ENCODE measurements at places on chromosomes 12 and 14. TPM values are rescaled to one million over a fixed set of nuclear protein-coding genes. Genes with fewer than 3 reads are reported as not detected.
A peak's percentile ranks its signal among the peaks of the same experiment; 100 is the strongest.

Gene BMAL2
- 16.1 TPM for total RNA-seq

- no peak overlapping the region for H3K27ac ChIP-seq
- no peak overlapping the region for H3K4me3 ChIP-seq
- H3K36me3 ChIP-seq, result no peaks in the 10 kb centered on the region
- no peaks in the 10 kb centered on the region for H3K4me1 ChIP-seq
- H3K27me3 ChIP-seq, result peaks cover 15% of the 10 kb centered on the region
Observed at GRCh38 chr14:21047378-21047781, 5.2 kb downstream of the RNASE7 start.

Gene NKX2-1
- not detected for total RNA-seq

DNA sequence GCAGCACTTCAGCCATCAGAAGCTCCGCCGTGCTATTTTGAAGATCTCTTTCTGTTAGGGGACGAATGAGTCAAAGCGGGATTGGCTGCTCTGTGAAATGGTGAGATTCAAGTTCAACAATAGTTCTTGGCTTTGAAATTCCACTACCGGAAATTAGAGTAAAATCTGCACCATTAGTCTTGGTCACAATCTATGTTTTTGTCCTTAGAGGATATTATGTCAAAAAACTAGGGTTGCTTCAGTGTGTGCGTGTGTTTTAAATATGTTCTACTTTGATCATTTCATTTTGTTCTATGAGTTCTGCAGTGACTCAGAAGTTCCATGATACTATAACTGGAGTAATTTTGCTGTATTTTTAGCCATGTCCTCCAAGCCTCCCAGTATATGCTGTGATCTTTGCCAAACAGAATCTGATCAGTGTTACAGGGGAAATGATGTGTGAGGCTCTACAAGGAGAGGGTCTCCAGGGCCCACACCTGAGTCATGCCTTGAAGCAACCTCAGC, 22.6 kb downstream of the GPHB5 start:
- peaks cover 12% of the 10 kb centered on the region for H3K4me1 ChIP-seq
- H3K27ac ChIP-seq, result peak overlapping the region; percentile 41
- H3K36me3 ChIP-seq, result no peaks in the 10 kb centered on the region
- H3K27me3 ChIP-seq, result peaks cover 24% of the 10 kb centered on the region
- peak overlapping the region; percentile 63 for H3K4me3 ChIP-seq
- DNase-seq, result no peak

DNA sequence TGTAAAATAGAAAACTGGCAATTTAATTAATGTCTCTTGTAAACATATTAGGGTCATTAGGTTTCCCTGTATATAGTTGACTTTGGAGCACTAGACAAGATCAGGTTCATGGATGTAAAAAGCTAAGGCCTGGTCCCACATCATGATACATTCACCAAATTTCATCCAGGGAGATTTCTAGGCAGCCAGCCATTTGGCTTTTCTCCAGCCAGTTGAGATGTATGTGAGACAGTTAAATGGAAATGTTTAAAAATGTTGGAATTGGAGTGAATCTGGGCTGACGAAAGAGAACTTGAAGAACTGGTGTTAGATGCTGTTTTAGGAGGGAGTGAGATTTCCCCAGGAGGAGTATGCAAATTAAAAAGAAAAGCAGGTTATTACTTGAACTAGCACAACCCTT, 41.8 kb upstream of the CLEC14A start:
- H3K27me3 ChIP-seq, result no peaks in the 10 kb centered on the region
- H3K27ac ChIP-seq, result no peak overlapping the region
- H3K4me3 ChIP-seq, result no peak overlapping the region
- DNase-seq, result no peak
- H3K4me1 ChIP-seq, result no peaks in the 10 kb centered on the region

DNA sequence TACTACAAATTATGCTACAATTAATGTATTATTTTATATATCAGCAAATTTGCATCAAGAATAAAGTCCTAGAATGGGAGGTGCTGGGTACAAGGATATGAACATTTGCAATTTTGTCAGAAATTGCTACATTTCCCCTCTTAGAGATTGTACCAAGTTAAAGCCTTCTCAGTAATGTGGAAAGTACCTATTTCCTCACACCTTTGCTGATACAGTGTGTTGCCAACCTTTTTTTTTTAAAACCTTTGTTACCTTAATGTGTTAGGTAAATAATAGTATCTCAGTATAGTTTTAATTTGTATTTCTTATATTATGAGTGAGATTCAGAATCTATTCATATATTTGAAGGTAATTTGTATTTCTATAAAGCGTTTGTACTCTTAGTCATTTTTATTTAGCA, 95.4 kb upstream of the HIF1A start:
- no peak overlapping the region for H3K27ac ChIP-seq
- H3K36me3 ChIP-seq, result peaks cover 3% of the 10 kb centered on the region
- H3K4me1 ChIP-seq, result peaks cover 60% of the 10 kb centered on the region
- no peaks in the 10 kb centered on the region for H3K27me3 ChIP-seq
- H3K4me3 ChIP-seq, result no peak overlapping the region
- DNase-seq, result no peak

Gene GOLT1B
- 46.3 TPM for total RNA-seq

Gene KRT2
- not detected for total RNA-seq

GRCh38 chr12:115667116-115667515, 610.4 kb downstream of the MED13L start:
- no peaks in the 10 kb centered on the region for H3K4me1 ChIP-seq
- no peak overlapping the region for H3K4me3 ChIP-seq
- no peak overlapping the region for H3K27ac ChIP-seq
- no peaks in the 10 kb centered on the region for H3K27me3 ChIP-seq
- no peak for DNase-seq

Gene LMO3
- total RNA-seq, result not detected

GRCh38 chr12:42128327-42128726, 16.3 kb downstream of the GXYLT1 start:
- H3K27ac ChIP-seq, result no peak overlapping the region
- no peaks in the 10 kb centered on the region for H3K36me3 ChIP-seq

Gene KCNMB4
- total RNA-seq, result 2.2 TPM

Gene HOXC9
- total RNA-seq, result not detected

Gene CTSG
- not detected for total RNA-seq

DNA sequence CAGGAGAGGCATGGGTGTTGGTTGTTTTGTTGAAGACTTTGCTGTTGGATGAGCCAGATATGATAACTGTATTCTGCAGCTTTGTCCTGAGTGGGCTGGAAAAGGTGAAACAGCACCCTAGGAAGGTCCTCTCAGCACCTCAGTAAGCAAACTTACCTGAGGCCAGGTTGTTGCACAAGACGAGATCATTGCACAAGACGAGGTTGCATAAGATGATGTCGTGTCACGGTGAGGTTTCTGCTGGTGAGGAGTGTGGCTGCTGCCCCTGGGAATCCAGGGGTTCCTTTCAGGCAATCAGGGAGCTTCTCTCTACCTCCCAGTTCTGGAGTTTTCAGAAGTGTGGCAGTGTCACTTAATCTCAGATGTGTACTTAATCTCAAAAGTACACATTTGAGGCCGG, 85.6 kb downstream of the GLT1D1 start:
- H3K4me1 ChIP-seq, result no peaks in the 10 kb centered on the region
- no peak overlapping the region for H3K4me3 ChIP-seq
- H3K36me3 ChIP-seq, result no peaks in the 10 kb centered on the region
- no peak for DNase-seq
- no peaks in the 10 kb centered on the region for H3K27me3 ChIP-seq

DNA sequence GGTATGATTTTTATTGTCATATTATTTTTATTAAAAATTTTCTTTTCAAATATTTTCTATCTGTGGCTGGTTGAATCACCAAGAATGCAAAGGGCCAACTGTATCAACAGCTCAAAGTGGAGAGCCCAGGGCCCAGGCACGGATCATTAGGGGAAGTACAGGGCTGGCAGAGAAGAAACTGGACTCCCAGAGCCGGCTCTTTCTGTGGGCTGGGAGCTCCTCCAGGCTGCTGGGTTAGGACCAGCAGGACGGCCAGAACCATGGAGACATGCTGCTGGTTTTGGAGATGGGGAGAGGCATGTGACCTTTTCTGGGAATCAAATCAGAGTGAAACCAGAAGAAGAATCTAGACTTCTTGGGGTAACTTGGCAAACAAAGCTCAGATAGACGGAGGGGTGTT, 220.5 kb downstream of the CACNA1C start:
- H3K27ac ChIP-seq, result no peak overlapping the region
- DNase-seq, result no peak
- H3K4me1 ChIP-seq, result no peaks in the 10 kb centered on the region
- H3K27me3 ChIP-seq, result no peaks in the 10 kb centered on the region
- H3K4me3 ChIP-seq, result no peak overlapping the region

GRCh38 chr12:14545144-14546124, 22.2 kb downstream of the PLBD1 start:
- DNase-seq, result no peak
- H3K36me3 ChIP-seq, result peaks cover 2% of the 10 kb centered on the region
- peaks cover 11% of the 10 kb centered on the region for H3K27me3 ChIP-seq
- H3K4me3 ChIP-seq, result no peak overlapping the region
- H3K27ac ChIP-seq, result no peak overlapping the region

Gene CS
- 261 TPM for total RNA-seq

Gene CRACR2A
- total RNA-seq, result 25.5 TPM

Gene COQ5
- 28.9 TPM for total RNA-seq

GRCh38 chr12:130796985-130797686, 41.9 kb downstream of the STX2 start:
- peaks cover 9% of the 10 kb centered on the region for H3K36me3 ChIP-seq
- H3K4me1 ChIP-seq, result peaks cover 30% of the 10 kb centered on the region
- peak overlapping the region; percentile 90 for H3K4me3 ChIP-seq

Gene LRRC74A
- total RNA-seq, result not detected

GRCh38 chr12:50790081-50790480, 26.2 kb downstream of the ATF1 start:
- DNase-seq, result no peak
- H3K4me3 ChIP-seq, result no peak overlapping the region
- H3K36me3 ChIP-seq, result peaks cover 4% of the 10 kb centered on the region
- H3K27me3 ChIP-seq, result no peaks in the 10 kb centered on the region
- H3K4me1 ChIP-seq, result peaks cover 11% of the 10 kb centered on the region

DNA sequence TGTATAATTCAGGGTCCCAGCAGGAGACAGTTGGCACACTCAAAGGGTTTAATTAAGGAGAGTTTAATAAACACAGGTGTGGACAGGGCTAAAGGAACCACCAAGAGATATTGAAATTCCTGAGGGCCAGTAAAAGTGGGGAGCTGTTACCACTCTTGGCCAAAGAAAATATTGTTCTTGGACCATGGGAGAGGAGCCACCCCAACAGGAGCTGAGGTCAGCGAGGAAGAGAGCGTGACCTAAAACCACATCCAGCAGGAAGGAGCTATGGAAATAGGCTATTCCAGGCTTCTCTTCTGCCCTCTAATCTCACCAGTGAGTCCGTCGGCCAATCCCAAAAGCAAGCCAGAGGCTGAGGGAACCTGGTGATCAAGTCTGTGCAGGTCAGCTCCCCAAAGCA, 390.8 kb downstream of the MED13L start:
- no peak overlapping the region for H3K27ac ChIP-seq
- H3K4me1 ChIP-seq, result no peaks in the 10 kb centered on the region
- H3K36me3 ChIP-seq, result no peaks in the 10 kb centered on the region
- no peak for DNase-seq
- no peak overlapping the region for H3K4me3 ChIP-seq

Gene ZNF385A
- total RNA-seq, result 2.8 TPM

- no peak for DNase-seq
- H3K27me3 ChIP-seq, result no peaks in the 10 kb centered on the region
- H3K4me1 ChIP-seq, result no peaks in the 10 kb centered on the region
- peaks cover 13% of the 10 kb centered on the region for H3K36me3 ChIP-seq
Observed at GRCh38 chr12:50174971-50175715, 8.0 kb upstream of the CERS5 start.

Gene CFAP73
- total RNA-seq, result 2.0 TPM

Gene TCTN1
- total RNA-seq, result 10.0 TPM

Gene SERPINA12
- total RNA-seq, result not detected

DNA sequence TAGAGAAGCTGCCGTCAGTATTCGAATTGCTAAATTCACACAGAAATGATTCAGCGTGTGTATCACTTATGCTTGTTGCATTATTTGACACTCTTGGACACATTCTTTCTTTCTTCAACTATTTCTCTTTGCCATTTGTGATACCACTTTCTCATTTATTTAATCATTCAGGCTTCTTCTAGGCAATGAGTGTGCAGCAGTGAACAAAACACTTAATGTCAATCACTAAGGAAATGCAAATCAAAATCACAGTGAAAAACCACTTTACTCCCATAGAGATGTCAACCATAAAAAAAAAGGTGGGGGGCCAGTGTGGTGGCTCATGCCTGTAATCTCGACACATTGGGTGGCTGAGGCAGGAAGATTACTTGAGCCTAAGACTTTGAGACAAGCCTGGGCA, 214.6 kb downstream of the FLRT2 start:
- no peaks in the 10 kb centered on the region for H3K36me3 ChIP-seq
- no peak overlapping the region for H3K27ac ChIP-seq
- no peaks in the 10 kb centered on the region for H3K4me1 ChIP-seq
- DNase-seq, result no peak

- H3K4me1 ChIP-seq, result peaks cover 49% of the 10 kb centered on the region
- no peaks in the 10 kb centered on the region for H3K36me3 ChIP-seq
- peak overlapping the region; percentile 18 for H3K27ac ChIP-seq
Observed at GRCh38 chr14:68468437-68469207, 324.2 kb downstream of the ZFP36L1 start.

DNA sequence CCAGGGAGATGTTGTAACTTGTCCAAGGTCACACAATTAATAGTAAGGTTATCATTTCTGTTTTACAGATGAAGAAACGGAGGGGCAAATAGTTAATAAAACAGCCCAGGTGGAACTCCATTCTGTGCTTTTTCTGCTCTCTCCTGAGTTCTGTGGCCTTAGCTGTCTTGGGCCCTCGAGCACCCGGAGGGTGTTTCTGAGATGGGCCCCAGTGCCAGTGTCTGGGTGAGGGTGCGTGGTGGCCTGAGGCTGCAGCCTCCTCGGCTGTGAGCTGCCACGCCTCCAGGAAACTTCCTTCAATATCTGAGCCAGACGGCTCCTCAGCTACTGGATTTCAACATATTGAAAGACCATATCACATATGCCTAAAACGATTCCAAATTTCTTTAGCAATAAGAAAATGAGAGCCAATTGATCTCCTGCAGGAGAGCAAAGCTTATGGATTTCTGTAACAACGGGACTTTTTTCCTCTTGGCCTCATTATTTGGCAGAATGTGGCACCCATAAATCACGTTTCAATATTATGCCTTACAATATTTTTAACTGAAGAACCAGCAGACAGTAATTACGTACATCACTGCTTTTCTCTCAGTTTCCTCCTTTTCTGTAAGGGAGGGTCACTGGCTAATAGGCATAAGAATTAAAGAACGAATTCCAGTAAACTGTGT, 74.8 kb upstream of the DICER1 start:
- H3K4me3 ChIP-seq, result no peak overlapping the region
- no peaks in the 10 kb centered on the region for H3K4me1 ChIP-seq
- no peaks in the 10 kb centered on the region for H3K27me3 ChIP-seq
- H3K36me3 ChIP-seq, result no peaks in the 10 kb centered on the region

GRCh38 chr14:75531256-75531655, 9.0 kb downstream of the BATF start:
- H3K36me3 ChIP-seq, result peaks cover 75% of the 10 kb centered on the region
- H3K27me3 ChIP-seq, result no peaks in the 10 kb centered on the region
- H3K27ac ChIP-seq, result peak overlapping the region; percentile 18
- peak overlapping the region; percentile 71 for H3K4me3 ChIP-seq
- peaks cover 90% of the 10 kb centered on the region for H3K4me1 ChIP-seq
- no peak for DNase-seq

- no peaks in the 10 kb centered on the region for H3K36me3 ChIP-seq
- H3K27me3 ChIP-seq, result no peaks in the 10 kb centered on the region
- H3K4me1 ChIP-seq, result no peaks in the 10 kb centered on the region
- H3K27ac ChIP-seq, result no peak overlapping the region
- no peak overlapping the region for H3K4me3 ChIP-seq
- DNase-seq, result no peak
Observed at GRCh38 chr12:18135086-18135485, 45.1 kb upstream of the RERGL start.

Gene KRT73
- 1.3 TPM for total RNA-seq

- no peak for DNase-seq
- H3K27me3 ChIP-seq, result no peaks in the 10 kb centered on the region
- no peak overlapping the region for H3K4me3 ChIP-seq
Observed at GRCh38 chr12:90562671-90563070, 392.3 kb downstream of the CCER1 start.
